ENCODE measurements at places on chromosomes 16 and 17. TPM values are rescaled to one million over a fixed set of nuclear protein-coding genes. Genes with fewer than 3 reads are reported as not detected.
A peak's percentile ranks its signal among the peaks of the same experiment; 100 is the strongest.

Gene PPL
- total RNA-seq = 25.4 TPM

Gene OR1A1
- not detected for total RNA-seq

- DNase-seq = peak; percentile 28
These were observed 127.3 kb downstream of the KATNIP start for GRCh38 chr16:27677263-27677662.

GRCh38 chr17:78971756-78972506 lies 7.8 kb downstream of the LGALS3BP start:
- no peak for DNase-seq

DNA sequence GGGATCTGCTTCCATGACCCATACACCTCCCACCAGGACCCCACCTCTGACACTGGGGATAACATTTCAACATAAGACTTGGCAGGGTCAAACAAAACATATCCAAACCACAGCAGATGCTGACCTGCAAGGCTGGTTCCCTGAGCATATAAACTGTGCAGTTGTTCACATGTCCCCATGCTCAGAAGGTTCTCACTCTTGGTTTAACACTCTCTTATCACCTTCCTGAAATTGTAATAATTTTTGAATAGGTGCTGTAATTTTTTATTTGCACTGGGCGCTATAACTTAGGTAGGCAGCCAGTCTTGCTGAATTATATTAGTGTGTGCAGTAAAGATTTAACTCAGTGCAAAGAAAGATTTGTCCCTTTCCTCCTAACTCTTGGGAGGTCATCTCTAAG lies 824.8 kb upstream of the SOX9 start:
- DNase-seq = no peak

DNA sequence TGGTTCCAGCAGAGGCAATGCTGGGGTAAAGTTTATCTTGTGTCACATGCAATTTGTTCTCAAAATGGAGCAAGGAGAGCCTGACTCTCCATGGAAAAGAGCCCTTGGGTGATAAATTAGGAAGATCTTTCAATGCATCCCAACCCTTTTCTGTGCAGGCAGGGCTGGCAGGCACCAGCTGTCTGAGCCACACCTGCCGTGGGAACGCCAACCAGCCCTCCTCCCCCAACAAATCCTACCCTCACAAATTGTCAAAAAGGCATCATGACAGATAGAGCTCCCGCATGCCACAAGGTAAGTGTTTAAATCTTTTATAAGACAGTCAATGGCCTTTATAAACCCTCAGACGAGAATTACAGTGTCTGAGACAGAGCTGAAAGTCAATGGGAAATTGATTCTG lies 418.5 kb upstream of the CDH5 start:
- peak; percentile 11 for DNase-seq
